ENCODE measurements at places on chromosomes 1 and 21.

- peak; percentile 77 for DNase-seq
Measured at GRCh38 chr1:225508538-225509375, 80.9 kb upstream of the LBR start.

- no peak for DNase-seq
Measured at GRCh38 chr1:115088871-115089419, 358 bp downstream of the TSPAN2 start.

GRCh38 chr1:167502719-167503462 is 15.4 kb downstream of the CD247 start:
- no peak for DNase-seq

GRCh38 chr1:82931006-82931405 is 1067.9 kb downstream of the TTLL7 start:
- DNase-seq, result no peak

DNA sequence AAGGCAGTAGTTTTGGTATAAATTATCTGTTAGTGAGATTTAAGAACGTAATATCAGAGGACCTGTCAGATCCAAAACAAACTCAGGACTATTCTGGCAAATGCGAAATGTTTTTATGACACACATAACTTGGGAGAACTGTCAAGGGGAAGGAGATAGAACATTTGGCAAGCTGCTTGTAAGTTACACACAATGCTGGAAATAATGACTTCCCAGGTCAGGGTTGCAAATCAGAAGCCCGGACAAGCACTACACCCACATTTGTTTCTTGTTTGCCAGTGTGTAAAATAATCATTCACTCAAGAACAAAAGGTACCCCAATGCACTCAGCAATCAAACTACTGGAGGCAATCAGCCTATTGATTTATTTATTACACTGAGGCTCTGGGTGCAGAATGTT is 354.7 kb downstream of the KCNH1 start:
- no peak for DNase-seq

All from suppressor macrophage (primary cell).